ENCODE measurements at places on chromosomes 12 and 14.

- peak; percentile 81 for DNase-seq
These were observed 22.0 kb upstream of the NUDT14 start for GRCh38 chr14:105203057-105203531.

- no peak for DNase-seq
These were observed 334.0 kb downstream of the NUAK1 start for GRCh38 chr12:105804591-105805265.

DNA sequence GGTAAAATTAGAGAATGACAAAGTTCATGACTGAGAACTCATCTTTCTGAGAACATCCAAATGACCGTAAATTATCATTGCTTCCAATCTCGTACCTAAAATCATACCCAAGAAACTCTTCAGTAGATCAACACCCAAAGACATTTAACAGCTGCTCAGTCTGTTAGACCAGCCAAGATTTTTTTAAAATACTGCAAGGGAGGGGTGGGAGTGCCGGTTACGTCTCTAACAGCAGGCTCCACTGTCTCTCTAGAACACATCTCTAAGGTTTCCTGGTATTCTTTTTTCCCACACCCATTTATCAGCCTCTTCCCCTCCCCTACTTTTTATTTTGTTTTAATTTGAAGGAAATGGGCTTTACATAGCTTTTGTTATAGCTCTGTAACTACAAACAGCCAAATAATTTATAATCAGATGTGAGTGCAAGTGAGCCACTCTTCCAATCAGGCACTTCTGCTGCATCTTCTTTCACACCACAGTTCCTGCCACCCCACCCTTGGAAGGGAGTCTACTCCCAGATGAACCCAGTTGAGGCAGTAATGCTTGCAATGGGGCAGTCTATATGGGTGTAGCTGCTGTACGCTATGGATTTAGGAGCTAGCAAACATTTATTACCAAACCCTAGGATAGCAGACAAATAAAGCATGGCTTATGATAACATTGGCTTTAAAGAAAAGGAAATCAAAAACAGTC is 21.9 kb downstream of the PTPRB start:
- DNase-seq = no peak

- no peak for DNase-seq
These were observed 174.5 kb upstream of the RBM19 start for GRCh38 chr12:114140576-114140975.

DNA sequence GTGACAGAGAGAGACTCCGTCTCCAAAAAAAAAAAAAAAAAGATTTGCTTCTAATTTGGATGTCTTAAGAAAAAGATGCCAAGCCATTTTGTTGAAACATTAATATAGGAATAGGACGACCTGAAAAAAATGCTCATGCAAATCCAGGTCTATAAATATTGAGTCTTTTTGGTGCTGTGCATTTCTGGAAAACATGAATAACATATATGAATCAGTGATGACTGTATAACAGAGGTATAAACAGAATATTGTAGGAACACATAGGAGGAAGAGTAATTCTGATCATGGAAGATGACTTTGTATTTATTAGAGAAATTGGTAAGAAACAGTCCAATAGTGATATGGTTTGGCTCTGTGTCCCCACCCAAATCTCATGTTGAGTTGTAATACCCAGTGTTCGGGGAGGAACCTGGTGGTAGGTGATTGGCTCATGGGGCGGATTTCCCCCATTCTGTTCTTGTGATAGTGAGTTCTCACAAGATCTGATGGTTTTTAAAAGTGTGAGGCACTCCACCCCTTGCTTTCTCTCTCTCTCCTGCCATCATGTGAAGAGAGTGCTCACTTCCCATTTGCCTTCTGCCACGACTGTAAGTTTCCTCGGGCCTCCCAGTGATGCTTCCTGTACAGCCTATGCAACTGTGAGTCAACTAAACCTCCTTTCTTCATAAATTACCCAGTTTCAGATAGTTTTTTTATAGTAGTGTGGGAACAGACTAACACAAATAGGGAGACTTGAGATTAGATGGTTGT is 3.0 kb upstream of the SRSF5 start:
- no peak for DNase-seq

DNA sequence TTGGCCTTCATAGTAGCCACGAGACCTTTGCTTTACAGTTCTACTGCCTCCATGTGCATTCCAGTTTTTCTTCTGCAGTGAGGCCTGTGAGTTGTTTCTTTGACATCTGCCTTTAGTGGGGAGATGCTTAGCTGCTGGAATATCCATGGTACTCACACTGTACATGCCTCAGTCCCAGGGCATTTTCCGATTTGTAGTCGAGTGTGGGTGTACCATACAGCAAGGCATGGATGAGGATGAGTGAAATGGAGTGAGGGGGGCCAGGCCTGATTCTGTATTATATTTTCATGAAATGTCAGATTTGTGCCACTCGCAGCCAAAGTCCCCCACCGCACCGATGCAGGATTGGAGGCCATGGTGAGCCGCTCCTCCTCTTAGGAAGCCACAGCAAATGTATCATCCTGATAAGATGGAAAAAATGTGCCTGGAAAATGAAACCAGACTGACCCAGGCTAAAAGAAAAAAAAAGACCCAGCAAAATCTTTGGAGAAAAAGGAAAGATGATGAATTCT is 173.0 kb downstream of the ADGRD1 start:
- DNase-seq = no peak

DNA sequence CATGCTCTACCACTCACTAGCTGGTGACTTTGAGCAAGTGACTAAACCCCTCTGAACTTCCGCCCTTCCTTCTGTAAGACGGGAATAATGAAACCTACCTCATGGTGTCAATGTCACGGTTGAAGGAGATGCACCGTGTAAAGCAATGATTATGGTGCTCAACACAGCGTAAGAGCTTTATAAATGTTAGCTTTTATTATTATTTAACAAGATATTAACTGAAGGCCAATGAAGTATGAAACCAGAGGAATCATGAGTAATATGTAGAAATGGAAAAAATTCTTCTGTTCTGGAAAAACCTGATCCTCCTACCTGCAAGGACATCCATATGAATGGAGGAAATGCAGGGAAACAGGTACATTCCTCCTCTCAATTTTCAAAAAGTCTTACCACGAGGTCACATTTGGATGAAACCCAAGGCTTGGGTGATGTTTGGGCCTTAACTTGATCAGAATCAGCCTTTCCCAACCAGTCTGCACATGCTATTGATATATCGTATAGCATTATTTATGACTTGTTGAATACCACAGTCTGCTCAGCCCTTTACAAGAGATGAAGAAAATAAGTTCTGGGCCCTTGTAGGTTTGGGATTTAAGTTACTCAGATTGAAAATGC is 166.8 kb upstream of the TBX3 start:
- DNase-seq = no peak

DNA sequence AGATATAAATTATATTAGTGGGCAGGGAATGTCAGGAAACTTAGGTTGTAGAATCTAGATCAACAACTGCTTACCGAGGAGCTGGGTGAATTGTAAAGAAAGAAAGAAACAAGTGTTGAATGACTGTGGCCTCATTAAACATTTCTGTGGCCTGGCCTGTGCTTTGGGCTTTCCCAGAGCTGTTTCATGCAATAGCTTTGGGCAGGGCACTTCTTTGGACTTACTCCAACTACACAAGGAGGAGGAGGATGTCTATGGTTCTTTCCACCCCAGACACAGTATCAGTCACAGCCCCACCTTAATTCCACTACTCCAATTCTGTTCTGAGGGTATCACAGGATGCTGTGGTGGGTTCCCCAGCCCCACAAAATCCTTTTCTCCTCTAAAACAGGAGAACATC is 38.0 kb downstream of the DPF3 start:
- DNase-seq = no peak

DNA sequence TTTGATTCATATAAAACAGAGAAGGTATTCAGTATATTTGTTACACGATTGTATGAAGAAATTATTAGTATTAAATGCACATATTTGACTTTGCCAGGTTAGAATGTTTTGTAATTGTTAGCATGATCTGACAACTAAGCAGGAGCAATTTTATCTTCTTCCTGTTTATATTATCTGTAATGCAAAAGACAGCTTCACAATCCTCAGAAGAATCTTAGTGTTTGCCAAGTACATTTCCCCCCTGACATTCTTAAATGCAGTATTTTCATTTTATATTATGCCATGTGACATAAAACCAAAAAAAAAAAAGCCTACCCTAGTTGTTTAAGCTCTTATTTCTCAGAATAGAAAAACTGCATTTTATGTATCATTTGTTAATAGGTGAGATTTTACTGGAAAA is 469.4 kb downstream of the FOXG1 start:
- no peak for DNase-seq

DNA sequence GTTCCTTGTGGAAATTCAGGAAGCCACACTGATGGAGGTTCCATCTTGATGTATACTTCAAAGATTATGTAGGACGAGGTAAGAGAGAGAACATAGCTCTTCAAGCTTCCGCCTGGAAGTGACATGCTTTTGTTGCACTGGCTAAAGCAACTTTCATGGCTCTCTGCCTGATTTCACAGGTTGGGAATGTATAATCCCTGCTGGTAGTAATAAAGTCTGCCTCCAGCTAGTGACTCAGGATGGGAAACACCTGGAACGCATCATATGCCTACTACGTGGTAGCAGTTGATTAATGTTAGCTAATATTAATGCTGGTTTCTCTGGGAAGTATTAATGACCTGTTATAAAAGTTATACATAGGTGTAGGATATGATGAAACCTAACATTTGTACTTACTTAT is 71.1 kb downstream of the PELI2 start:
- DNase-seq = peak; percentile 61

DNA sequence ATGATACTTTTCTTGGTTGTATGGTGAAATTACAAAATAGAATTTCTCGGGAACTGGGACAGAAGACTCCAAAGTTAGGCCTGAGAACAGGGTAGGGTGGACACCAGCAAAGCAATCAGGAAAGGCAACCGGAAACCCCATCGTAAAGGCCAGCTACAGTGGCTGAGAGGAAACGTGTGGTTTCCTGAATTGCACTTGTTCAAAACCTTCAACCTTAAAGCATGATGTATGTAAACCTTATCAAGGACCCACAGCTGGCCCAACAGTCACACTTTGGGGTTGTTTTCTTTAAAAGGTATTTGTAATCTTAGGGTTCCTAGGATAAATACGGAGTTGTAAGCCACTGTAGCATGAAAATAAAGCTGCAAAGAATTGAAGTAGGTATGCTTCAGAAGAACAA is 2.2 kb upstream of the PTGDR start:
- DNase-seq = no peak

DNA sequence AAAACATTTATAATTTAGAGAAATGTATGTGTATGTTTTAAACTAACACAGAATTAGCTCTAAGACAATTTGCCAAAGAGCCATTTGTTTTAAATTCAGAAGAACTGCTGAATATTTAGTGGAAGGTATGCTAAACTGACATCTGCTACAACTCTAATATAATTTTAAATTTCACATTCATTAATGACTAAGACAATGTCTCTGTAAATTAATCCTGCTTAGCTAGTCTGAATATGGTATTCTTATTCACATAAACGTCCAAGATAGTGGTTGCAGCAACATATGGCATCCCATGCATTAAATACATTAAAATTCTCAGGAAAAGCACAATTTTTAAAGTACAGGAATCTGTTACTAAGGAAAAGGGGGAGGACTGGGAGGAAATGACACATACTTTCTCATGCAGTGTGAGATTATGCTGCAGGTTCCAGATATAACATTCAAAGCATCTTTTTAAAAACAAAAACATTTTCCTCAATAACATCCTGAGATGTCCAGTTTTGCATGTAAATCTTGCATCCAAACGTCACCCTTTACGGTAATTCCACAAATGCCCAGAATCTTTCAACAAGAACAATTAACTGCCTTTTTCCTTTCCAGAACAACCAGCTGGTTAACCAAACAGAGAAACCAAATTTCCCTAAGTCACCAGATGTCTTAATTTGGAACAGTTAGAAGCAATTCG is 26.9 kb downstream of the WDR89 start:
- DNase-seq = no peak

GRCh38 chr12:57772429-57773322 is at the start of gene EEF1AKMT3:
Gene EEF1AKMT3, plus strand, starts transcription at chr12:57772614. Its CDS starts 111 bp downstream, at chr12:57772725.
- DNase-seq = no peak

GRCh38 chr12:41943671-41944070 is 201.0 kb downstream of the GXYLT1 start:
- DNase-seq = no peak

GRCh38 chr12:104154806-104155205 is 16.8 kb upstream of the NFYB start:
- DNase-seq = no peak

DNA sequence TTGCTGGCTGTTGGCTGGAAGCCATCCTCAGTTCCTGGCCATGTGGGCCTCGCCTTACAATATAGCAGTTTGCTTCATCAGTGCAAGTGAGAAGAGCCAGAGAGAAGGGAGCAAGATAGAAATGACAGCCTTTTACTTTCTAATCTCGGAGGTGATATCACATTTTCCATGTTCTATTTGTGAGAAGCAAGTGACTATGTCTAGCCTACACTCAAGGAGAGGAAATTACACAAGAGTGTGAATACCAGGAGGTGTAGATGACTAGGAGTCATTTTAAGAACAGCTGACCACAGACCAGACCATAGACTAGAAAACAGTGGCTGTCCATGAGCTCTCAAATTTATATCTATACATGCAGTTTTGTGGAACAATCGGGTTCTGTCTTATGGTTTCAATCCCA is 163.0 kb upstream of the NRXN3 start:
- no peak for DNase-seq

DNA sequence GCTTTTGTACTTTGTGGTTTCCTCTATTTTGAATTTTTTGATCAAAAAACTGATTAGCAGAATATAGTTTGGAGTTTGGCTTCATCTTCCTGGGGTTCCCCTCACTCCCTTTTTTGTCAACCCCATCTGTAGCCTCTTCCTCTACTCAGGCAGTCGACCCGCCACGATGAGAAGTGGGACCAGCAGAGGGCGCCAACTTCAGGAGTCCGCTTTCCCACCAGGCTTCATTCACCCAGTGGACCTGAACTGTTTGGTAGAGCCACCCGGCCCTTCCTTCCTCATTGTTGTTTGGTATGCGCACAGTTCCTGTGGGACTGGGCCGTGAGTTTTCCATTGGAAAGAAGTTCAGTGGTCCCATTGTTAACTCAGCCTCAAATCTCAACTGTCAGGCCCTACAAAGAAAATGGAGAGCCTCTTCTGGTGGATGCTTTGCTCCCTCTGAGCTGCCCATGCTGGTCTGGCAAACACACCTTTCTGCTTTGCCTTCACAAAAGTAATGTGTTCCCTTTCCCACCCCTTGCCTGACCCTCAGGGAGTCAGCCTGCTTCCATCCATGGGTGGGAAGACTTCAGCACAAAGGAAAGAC is 21.7 kb downstream of the TMBIM6 start:
- DNase-seq = peak; percentile 67

GRCh38 chr14:34043627-34044372 is 92.9 kb upstream of the EGLN3 start:
- peak; percentile 77 for DNase-seq

GRCh38 chr12:92593734-92594402 is 108.9 kb upstream of the PLEKHG7 start:
- peak; percentile 88 for DNase-seq

DNA sequence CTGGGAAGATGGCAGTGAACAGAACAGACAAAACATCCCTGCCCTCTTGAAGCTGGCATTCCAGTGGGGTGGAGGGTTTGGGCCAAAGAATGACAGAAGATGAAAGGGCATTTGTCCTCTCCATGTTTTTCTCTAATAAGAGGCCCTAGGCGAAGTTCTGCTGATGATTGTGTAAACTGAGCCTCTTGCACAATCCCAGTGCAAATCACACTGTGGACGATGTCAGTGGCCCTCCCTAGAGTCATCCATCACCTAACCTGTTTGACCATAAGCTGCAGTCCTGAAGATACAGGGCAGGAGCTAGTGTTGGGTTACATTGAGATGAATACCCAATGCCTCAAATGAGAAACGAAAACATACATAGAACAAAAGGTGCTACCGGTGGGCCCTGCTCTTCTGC is 622.4 kb upstream of the TBX3 start:
- no peak for DNase-seq

- no peak for DNase-seq
These were observed 35.2 kb downstream of the VRK1 start for GRCh38 chr14:96832351-96832750.
